ENCODE measurements at places on chromosomes 5 and 9. TPM values are rescaled to one million over a fixed set of nuclear protein-coding genes. Genes with fewer than 3 reads are reported as not detected.

The PCDHA8 gene
- total RNA-seq = 0.10 TPM

The C9orf153 gene
- total RNA-seq = not detected

The NACC2 gene
- total RNA-seq = 62.0 TPM

The SOWAHA gene
- total RNA-seq = not detected

The PCDHGA6 gene
- 0.59 TPM for total RNA-seq

The LCN1 gene
- total RNA-seq = not detected

The LRRC19 gene
- total RNA-seq = not detected
